ENCODE measurements at places on chromosomes 12 and 14.

DNA sequence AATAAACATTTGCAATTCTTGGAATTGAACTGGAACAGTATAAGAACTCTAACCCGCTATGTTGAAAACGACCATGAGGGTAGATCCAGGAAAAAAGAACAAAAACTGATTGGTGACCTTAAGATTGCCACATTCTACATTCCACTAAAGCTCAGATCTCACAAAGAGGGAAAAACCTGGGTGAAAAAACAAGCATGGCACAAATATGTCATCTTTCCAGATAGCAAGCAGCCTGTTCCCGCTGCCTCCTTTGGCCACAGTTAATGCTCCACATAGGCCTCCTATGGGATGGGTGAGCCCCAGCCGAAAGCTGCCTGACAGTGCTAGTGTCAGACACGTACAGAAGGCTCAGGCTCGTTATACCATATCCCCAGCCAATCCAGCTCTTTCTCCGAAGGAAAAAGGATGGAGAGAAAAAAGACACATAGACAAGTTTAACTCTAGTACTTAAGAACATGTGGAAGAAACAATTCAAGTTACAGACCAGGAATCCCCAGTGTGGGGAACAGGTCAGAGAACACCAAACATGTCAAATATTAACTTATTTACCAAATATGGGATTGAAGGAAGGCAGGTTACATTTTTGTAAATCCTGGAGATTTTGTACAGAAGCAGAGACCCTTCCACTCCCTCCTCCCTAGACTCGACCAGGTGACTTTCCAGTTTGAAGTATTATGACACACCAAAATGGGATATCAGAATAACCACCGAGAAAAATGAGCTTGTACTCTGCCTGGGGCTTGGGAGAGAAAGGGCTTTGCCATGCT is 14.7 kb downstream of the LETMD1 start:
- no peak for DNase-seq

GRCh38 chr14:24435192-24435810 is 5.5 kb downstream of the KHNYN start:
- no peak for DNase-seq

GRCh38 chr14:103535891-103536565 is 7.0 kb downstream of the TRMT61A start:
- DNase-seq: no peak

GRCh38 chr12:2647186-2647585 is 147.6 kb upstream of the FKBP4 start:
- no peak for DNase-seq

GRCh38 chr12:41287500-41288141 is 99.5 kb downstream of the PDZRN4 start:
- DNase-seq: no peak

GRCh38 chr12:112848338-112848715 is 56.8 kb downstream of the RPH3A start:
- no peak for DNase-seq

GRCh38 chr12:43287706-43288383 is 264.2 kb downstream of the ADAMTS20 start:
- DNase-seq: no peak

DNA sequence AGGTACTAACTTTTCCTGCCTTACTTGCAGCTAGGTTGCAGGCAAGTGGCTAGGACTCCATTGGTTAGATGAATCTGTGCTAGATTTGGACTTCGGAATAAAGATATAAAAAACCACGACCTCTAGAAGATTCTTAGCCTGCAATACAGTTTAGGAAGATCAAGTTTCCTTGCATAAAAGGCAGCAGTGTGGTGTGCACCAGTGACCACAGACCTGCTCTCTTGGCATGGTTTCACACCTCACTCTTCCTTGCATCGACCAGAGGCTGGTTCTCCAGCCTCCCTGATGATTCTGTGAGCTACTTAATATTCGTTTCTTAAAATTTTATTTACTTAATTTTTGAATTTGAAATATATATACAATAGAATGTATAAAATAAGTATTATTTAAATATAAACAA is 9.8 kb downstream of the KLHDC1 start:
- DNase-seq: no peak

GRCh38 chr14:32627545-32628298 is 298.6 kb downstream of the AKAP6 start:
- DNase-seq: no peak

DNA sequence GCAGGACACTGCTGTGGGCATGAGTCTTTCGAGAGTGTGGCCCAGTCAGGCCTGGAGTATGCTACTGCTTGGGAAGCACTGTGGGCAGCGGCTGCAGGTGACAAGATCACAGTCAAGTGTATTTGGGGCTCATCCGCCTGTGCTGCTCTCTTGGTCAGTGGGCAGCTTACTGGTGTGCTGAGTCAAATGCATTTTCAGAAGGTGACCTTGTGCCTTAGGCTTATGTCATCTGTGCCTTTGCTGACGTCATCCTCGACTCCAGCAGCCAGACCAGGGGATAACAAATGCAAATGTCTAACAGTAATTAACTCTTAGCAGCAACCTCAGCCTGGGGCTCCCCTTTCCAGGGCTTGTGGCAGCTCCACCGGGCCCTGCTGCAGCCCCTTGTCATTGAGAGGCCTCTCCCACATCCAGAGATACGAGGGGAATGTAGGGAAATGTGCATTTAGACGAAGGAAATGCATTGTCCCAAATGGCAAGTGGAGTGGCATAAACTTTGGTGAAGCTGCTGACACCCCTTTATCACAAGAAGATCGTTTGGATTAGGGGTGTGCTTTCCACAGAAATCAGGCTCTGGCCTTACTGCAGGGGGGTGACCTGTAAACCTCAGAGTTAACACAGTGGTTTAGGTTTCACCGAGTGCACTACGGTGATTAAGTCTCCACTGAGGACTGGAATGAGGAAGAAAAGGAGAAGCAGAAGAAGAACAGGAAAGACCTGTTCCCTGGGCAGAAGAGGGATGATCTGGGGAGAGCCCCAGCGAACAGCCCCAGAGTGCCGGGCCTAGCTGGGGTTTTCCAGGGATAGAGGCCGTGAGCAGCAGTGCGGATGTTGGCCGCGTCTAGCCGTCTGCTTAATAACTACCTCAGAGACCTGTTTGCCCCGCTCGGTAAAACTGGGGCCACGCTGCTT is 39.7 kb downstream of the PSMA6 start:
- no peak for DNase-seq

GRCh38 chr12:14280921-14281320 is 84.6 kb upstream of the ATF7IP start:
- DNase-seq: no peak

DNA sequence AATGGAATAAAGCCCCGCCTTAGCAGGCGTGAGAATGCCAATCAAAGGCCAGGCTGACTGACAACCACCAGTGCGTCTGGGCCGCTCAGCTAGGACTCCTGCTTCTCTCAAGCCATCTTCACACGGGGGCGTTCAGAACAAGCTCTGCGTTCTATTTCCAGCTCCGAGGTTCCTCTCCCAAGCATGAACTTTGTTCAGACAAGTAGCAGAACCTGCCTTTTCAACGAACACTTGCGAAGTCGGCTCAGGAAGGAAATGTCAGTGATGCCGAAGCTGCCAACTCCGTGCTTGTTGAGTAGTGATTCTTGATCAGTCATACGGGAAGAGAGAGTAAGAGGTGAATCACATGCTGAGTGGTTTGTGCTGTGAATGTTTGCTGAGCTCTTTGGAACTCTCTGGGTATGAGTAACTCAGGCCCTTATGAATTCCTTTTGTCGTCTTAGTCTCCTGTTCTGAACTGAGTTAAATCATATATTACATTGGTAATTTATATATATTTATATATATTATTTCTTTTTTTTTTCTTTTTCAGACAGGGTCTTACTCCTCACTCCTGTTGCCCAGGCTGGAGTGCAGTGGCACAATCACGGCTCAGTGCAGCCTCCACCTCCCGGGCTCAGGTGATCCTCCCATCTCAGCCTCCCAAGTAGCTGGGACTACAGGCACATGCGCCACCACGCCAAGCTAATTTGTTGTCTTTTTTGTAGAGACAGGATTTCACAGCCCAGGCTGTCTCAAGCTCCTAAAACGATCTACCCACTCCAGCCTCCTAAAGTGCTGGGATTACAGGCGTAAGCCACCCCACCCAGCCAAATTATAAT is 29.4 kb upstream of the BCL7A start:
- DNase-seq: peak; percentile 30

- no peak for DNase-seq
Measured at GRCh38 chr14:29773990-29774389, 153.7 kb downstream of the PRKD1 start.

DNA sequence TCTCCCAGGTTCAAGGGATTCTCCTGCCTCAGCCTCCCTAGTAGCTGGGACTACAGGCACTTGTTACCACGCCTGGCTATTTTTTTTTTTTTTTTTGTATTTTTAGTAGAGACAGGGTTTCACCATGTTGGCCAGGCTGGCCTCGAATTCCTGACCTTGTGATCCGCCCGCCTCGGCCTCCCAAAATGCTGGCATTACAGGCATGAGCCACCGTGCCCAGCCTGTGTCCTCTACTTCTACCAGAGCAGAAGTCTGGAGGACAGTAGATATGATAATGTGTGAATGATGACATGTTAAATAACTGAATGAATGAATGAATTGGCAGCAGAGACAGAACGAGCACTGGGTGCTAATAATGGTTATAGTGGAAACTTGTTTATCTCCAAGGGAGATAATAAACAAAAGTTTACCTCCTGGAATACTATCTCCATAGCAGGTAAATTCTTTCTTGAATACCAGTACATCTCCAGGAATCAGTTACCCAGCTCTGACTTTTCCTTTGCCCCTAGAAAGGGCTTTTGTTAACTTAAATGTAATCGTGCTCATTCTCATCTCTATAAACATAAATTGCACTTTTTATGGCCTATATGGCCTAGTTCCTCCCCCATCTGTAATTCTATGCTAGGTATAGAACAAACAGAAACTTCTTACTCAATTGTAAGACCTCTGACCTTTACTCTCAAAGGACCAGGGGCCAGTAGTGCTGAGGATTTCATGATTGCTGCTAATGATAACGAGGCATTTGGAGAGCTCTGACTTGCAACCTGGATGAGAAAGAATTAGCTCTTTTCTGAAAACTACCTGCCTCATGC is 7.2 kb upstream of the LGALS3 start:
- DNase-seq: no peak

DNA sequence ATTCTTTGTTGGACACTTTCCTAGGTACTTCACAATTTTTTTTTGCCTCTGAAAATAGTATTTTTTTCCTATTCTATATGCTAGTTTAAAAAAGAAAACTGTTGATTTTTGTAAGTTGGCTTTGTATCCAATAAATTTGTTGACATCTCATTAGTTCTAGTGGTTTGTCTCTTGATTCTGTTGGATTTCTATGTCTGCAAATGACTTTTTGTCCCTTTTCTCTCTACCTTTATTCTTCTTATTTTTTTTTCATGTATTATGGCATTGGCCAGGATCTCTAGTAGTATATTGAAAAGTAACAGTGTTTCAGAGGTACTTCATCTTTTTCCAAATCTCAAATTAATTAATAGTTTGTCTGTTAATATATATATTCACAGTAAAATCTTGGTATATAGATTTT is 59.1 kb upstream of the TSPAN11 start:
- no peak for DNase-seq

DNA sequence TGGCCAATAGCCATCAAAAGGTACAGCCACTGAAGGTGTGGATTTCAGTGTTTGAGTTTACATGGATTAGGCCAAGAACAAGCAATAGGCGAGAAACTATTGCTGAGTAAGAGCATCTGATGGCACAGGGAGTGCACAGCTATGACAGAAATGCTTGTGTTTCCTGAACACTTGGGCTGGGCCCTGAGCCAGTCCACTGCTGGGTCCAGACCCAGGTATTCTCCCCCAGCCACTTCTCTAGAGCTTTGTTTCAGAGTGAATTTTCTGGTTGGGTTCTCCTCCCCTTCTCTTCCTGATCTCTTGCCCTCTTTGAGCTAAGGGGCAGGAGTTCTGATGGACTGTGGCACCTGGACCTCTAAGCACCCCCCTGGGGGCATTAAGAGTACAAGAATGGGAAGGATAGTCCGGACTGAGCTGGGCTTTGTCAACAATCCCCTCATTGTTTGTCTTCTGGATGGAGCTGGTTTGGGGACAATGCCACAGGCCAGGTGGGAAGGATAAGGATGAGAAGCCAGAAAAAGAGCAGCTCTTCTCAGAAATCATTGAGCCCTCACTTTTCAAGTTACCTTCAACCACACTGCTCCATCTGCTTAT is 8.3 kb downstream of the HOXC5 start:
- no peak for DNase-seq

DNA sequence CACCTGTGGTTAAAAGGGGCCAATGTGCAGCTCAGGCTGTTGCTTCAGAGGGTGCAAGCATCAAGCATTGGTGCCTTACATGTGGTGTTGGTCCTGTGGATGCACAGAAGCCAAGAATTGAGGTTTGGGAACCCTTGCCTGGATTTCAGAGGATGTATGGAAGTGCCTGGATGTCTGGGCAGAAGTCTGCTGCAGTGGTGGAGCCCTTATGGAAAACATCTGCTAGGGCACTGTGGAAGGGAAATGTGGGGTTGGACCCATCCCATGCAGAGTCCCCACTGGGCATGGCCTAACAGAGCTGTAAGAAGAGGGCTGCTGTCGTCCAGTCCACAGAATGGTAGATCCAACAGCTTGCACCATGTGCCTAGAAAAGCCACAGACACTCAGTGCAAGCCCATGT is 36.6 kb downstream of the PCNX1 start:
- no peak for DNase-seq

GRCh38 chr12:128337431-128338170 is 70.6 kb downstream of the TMEM132C start:
- DNase-seq: no peak

- no peak for DNase-seq
Measured at GRCh38 chr12:25069224-25069623, 120.3 kb upstream of the BCAT1 start.

DNA sequence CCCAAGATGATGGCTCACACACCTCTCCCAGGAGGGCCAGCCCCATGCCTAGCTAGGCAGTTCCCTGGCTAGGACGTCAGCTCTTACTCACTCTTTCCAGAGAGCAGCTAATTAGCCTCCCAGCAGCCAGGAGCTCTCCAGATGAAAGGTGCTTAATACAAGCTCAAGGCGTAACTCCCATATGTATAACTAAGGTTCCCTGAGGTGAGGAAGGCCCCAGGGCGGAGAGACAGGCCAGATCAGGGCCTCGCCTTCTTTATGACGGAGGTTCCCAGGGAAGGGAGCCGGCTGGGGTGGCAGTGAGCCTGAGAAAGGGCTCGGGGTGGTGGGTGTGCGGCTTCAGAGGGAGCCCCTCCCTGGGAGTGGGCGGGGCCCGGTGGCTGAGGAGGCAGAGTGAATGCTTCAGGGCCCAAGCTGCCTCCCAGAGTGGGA is 26.4 kb upstream of the ZFP36L1 start:
- DNase-seq: no peak

- DNase-seq: no peak
Measured at GRCh38 chr12:111557271-111558106, 41.6 kb downstream of the ATXN2 start.

GRCh38 chr12:43880547-43880946 is 44.7 kb downstream of the TMEM117 start:
- no peak for DNase-seq
